ENCODE measurements at places on chromosomes 6 and 20.

DNA sequence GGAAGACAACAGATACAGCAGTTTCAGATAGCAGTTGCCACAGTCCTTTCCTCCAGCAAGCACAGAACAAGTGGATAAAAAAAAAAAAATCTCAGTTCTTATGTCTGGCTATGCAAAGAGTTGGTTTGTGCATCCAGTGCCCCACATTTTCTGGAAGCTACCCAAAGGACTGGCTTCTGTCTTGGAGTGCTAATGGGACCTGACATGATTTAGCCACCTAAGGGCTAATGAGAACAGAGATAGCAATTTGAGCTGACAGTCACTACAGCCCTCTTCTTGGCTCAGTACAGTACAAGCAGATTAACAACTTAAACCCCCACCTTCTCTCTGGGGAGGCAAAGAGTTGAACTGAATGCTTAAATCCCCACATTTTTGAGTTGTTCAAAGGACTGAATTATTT lies 976.8 kb downstream of the TBC1D32 start:
- no peak for DNase-seq

GRCh38 chr20:48823960-48824498 lies 3.8 kb downstream of the PREX1 start:
- peak; percentile 94 for DNase-seq

DNA sequence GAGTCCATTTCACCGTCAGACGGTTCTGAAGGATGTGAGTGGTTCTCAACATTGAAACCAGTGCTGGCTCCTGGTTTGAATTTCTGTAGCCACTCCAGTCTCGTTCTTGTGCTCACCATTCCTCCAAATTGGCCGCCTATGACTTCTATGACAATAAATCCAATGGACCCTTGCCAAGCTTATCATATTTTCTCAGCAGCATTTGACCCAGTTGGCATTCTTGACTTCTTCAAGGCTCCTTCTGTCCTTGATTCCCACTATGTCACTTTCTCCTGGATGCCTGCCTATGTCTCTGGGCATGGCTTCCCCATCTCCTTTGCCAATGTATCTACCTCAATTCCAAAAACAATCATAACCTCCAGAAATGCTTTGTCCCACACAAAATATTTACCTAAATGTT lies 756.0 kb upstream of the NRSN1 start:
- no peak for DNase-seq

GRCh38 chr6:36874443-36875249 lies at the start of gene PPIL1:
TSS of gene PPIL1 (minus strand) at chr6:36874803. CDS start at chr6:36874772, 31 bp downstream.
- peak; percentile 91 for DNase-seq

DNA sequence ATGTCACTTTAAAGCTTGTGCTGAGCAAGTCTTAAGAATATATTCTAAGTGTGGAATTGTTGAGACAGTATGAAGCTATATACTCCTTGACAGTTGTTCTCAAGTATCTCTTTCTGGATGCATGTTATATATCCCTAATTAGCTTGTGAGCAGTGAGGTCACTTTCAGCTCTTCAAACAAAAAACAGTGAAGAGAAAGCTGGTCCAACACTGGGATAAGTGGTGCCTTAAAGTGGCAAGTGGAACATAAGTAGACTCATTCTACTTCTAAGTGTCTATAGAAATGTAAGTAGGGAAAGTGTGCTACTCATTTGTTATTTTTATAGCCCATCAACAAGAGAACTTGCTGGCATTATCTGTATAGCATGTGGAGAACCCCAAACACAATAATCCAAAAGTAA lies 133.1 kb upstream of the BACH2 start:
- no peak for DNase-seq

DNA sequence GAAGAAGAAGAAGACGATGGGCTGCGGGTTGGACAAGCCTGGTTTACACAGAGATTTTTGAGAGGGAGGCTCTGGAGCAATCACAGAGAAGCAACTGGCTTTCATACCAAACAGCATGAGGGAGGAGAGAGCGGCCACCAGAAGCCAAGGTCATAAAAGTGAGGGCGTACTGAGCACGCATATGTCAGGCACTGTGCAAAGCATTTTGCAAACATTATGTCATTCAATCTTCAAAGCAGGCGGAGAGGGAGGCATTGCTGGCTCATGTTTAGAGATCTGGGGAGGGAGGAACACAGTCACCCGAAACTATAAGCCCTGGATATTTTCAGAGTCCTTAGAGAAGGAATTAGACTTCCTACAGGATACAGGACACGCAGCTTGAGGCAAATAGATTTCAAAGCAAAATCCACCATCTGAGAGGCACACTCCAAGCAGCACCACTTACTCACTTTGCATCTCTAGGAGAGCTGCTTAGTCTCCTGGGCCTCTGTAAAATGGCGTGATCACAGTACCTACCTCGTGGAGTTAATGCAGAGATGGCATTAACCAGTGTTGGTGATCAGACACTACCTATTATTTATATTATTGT lies 24.6 kb downstream of the RAMACL start:
- DNase-seq = peak; percentile 50

DNA sequence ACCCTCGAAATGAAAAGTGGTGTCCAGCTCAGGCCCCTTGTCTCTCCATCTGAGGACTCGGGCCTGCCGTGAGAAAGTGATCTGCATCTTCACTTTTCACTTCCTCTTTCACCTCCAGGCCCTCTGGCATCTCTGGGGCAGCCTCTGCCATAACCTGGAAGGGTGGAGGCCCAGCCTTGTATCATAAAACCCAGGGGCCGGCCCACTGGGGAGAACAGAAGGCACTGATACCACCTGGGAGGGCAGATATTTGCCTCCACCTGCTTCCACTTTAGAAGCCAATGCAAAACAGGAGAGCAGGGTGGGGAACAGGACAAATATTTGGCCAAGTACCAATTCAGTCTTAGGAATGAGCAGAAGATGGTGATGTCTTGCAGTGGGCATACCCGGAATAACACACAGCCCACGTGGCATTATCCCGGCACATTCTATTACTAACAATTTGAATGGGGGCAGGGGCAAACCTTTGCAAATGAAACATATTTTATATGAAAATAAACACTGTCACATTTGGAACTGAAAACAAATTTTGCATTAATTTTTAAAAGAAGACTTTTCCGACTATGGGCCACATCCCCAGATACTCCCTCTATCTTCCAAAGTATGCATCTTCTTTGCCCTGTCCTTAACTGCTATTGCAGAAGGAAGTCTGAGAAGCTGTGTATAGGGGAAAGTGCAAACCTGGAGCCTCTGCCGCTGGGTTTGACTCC lies 69.2 kb upstream of the TBC1D7 start:
- DNase-seq = no peak

DNA sequence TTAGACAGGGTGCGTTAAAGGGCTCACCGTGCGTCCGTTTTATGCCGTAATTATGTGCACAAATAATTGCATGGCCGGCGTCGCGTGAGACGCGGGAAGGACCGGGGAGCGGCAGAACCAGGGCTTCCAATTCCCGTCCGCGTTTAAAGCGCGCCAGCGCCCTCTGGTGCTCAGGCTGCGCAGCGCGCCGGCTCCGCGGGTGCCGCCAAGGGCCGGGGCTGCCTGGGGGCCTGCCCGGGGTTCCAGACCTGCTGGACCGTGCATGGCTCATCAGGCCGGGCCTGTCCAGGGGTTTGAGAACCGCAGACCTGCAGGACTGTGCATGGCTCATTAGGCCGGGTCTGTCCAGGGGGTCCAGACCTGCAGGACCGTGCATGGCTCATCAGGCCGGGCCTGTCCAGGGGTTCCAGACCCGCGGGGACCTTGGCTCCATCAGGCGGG lies 369.0 kb downstream of the THBS2 start:
- DNase-seq = peak; percentile 49

GRCh38 chr6:97316978-97317377 lies 34.0 kb upstream of the MMS22L start:
- no peak for DNase-seq

GRCh38 chr6:16949716-16950115 lies 152.1 kb upstream of the STMND1 start:
- no peak for DNase-seq

- DNase-seq = no peak
These were observed 54.9 kb downstream of the EZR start for GRCh38 chr6:158764183-158764849.

DNA sequence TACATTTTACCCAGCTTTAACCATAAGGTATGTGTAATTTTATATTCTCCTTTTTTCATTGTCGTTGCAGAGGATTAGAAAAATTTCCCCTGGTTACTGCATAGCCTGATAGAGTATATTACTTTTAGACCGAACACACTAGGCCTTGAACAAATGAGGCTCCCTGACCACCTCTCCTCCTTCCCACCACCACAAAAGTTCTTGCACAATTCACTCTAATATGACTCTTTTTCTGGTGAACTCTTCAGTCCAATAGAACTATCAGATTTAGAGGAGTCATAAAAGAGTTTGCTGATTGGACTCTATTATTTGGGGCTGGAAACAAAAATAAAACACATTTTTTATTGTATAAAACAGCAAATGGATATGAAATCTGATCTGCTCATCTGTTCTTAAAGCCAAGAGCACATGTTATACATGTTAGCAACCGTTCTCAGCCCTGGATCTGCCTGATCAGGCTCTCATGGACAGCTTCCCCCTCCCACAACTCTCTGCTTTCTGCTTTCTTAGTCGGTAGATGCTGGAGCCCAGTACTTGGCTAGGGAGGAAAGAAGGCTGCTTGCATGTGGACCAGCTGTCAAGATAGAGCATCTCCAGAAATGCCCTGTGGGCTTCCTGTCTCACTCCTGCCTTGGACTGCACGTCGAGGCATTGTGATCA lies 83.5 kb downstream of the CD164 start:
- no peak for DNase-seq

All from EL (cell line).